ENCODE measurements at places on chromosomes 13 and 19.

DNA sequence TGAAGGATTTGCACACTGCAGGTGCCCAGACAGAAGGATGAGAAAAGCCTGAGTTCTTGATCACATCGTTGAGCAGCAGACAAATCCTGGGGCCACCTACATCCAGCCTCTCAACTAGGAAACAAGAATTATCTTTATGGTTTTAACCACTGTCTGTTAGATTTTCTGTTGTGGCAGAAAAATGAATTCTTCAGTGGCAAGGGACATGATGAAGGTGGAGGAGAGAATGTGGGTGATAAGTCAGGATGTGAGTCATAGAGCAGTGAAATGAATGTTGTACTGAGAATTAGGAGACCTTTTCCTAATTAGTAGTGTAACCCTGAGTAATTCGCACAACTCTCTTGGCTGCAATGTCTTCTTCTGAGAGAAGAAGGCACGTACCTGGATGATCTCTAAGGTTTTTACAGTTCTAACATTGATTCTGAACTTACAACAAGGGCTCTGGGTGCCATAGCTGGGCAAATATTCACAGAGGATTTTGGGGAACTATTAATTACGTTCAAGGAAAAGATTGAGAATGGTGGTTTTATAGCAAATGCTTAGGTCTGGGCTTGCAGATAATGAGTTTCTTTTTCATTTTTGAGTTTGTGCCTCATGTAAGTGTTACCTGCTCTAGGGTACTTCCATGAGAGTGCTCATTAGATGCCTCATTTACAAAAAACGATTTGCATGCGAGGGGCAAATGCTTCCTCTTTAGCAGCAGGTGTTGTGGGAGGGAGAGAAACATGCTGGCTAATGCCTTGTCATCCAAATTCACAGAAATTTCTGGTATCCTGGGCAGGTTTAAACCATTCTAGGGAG lies 111.0 kb upstream of the KL start:
- DNase-seq = peak; percentile 48

DNA sequence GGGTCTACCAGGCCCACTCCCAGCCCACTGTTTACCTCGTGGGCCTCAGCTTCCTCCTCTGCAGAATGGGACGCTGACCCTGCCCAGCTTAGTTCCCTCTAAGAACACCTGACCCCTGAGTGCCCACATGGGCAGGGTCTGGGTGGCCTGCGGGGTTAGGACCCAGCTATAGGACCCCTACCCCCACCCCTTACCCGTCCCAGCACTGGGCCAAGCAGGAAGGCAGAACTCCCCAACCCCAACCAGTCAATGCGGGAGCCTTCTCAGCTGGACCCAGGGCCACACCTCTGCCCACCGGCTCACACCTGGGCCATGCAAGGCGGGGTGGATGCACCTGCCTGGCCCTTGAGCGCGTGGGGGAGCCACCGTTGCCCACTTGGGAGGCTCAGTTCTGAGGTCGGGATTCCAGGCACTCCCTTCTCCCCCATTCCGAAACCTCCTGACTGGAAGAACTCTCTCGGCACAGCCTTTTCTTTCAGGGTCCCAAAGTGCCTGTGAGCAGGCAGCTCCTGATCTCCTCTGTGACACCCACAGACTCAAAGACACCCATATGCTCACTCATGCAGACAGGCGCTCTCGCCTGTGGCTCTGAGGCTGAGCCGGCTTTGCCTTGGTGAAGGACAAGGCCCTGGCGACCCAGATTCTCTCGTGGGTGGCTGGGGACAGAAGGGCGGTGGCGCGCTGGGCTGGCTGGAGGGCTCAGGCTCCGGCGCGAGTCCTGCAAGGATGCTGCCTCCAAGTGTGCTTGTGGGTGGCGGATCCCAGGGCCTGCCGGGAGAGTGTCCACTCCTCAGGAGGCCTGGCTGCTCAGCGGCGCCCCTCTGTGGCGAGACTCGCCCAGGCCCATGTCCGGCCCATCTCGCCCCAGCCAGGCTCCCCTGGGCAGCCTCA lies 27.9 kb upstream of the PARP4 start:
- no peak for DNase-seq

- no peak for DNase-seq
Measured at GRCh38 chr13:100209857-100210825, 121.2 kb downstream of the PCCA start.

- DNase-seq = no peak
Measured at GRCh38 chr19:16892436-16892835, 3.6 kb downstream of the F2RL3 start.

DNA sequence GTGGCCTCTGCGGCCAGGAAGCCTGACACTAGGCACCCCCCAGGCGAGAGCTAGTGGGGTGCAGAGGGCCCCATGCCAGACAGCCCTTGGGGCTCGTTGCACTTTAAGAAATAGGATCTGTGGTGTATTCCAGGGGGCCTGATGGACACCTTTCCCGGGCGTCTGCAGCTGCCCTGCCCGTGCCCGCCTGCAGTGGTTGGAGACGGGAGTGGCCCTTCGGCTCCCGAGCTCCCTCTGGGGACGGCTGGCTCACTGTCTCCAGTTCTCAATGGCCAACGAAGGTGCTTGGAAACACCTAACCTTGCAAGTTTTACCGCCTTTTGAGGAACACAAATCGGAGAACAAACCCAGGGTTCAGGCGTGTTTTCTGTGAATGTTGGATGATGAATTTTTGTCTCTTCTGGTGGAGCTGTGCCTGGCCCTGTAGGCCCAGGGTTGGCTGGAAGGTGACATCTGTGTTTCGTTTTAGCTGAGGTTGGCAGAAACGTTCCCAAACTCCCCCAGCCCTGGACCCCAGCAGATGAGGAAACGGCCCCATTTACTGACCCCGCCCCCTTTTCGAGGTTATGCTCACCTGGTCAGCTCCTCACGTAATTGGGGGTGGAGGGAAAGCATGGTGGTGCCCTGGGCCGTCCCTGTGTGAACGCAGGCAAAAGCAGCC lies 17.4 kb upstream of the NPAS1 start:
- DNase-seq = no peak

DNA sequence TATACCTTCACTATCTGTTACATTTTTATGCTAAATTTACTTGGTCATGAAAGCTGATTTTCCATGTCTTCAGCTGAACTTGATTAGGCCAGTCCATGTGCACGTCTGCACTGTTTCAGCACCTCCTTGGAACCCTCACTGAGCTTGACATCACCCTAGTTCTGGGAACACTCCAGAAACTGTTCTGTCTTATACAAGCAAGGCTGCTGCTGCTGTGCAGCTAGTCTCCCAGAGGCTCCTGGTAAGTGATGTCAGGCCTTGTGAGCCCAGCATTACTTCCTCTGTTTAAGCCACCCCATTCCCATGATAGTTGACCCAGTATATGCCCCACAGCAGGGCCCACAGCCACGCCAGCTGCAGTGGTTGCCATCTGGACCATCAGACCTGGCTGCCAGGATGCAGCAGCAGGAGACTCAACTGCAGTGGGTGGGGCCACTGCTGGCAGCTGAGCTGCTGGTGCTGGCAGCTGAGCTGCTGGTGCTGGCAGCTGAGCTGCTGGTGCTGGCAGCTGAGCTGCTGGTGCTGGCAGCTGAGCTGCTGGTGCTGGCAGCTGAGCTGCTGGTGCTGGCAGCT lies 90.5 kb upstream of the AKAP11 start:
- no peak for DNase-seq

GRCh38 chr13:59979589-59979988 lies 184.1 kb downstream of the DIAPH3 start:
- DNase-seq = no peak

- no peak for DNase-seq
Measured at GRCh38 chr19:43265664-43266025, 3.7 kb downstream of the PSG9 start.

- no peak for DNase-seq
Measured at GRCh38 chr13:111117961-111118360, 2.9 kb downstream of the ARHGEF7 start.

DNA sequence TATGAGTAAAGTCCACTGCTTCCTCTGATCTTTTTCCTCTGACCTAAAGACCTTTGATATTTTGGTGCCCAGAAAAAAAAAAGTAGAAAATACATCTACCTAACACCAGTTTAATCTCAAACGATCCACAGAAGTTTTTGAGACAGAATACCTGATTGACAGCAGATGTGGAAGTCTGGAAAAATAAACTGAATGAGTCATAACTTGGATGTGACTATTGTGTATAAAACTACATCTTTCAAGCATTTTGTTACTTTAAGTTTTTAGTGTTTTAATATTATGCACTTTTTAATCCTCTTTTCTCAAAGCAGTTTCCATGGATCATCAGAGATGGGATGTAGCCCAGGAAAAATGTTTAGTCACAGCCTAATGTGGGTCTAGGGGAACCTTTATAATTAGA lies 216.1 kb downstream of the SLITRK1 start:
- no peak for DNase-seq

DNA sequence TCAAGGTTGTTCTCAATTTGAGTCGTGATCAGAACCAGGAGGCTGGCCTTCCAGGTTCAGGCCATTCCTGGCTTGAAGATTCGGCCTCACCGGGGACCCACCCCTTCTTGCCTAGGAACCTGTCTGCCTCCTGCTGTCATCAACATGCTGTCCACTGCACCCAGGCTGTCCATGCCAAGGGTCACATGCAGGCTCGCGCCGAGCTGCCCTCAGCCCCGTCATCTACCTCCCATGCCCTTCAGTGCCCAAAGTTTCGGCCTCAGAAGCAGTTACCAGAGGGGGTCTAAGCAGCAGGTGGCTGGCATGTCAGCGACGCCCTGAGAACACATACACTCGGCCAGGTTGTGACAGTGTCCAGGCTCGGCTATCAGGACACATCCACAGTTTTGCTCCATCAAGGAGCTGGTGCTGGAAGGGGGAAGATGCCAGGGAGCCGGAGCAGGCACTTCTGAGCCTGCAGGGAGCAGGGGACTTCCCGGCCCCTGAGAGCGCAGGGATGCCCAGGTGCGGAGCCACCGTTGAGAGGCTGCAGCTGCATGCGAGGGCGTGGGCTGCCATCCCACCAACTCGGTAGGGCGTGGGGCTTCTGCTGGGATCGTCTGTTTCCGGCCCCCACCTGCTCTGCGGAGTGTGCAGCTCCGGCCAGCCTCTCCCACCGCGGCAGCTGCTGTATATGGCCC lies 590.9 kb upstream of the SLITRK5 start:
- no peak for DNase-seq

DNA sequence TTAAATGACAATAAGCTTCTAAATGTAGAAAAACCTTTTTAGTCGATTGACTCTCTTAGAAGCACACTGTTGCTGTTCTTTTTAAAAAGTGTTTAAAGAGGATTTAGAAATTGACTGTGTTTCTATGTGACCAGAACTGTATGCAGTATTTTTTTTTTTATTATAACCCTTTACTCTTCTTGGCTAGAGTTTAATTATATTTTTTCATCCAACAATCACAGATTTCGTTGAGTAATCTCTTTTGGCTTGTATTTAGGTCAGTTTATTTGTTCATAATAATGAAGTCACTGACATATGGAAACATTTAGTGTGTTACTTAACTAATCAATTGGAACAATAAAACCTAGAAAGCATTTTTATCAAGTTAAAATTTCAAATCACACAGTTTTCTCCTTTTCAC lies 19.9 kb downstream of the CSNK1A1L start:
- DNase-seq = no peak

DNA sequence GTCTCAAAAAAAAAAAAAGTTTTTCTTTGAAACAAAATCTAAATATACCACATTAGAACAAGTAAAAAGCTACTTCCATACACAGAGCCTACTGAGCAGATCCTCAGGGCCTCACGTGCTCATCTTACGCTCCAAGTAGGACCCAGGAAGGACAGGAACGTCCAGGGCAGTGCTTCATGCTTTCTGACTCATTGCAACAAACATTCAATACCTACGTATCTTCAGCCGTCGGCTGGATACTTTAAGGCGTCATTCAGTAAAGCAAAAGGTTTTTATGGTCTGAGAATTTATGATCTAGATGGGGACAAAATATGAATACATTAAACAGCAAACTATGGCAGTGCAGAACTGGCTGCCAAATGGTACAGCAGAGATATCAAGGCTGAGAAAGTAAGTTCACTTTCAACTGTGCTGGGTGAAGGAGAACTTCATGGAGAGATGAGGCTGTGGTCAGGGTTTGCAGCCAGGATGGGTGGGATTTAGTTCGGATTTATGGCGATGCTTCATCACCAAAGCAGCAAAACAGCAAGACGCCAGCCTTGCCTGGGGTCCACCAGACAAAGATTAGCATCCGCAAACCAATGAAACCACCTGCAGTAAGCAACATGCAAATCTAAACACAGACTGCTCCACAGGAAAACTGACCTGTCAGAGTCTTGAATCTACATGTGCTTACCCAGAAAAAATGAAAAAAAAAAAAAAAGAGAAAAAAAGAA lies 20.5 kb downstream of the CARS2 start:
- no peak for DNase-seq

- no peak for DNase-seq
Measured at GRCh38 chr19:55611983-55612645, 6.7 kb downstream of the ZNF865 start.

DNA sequence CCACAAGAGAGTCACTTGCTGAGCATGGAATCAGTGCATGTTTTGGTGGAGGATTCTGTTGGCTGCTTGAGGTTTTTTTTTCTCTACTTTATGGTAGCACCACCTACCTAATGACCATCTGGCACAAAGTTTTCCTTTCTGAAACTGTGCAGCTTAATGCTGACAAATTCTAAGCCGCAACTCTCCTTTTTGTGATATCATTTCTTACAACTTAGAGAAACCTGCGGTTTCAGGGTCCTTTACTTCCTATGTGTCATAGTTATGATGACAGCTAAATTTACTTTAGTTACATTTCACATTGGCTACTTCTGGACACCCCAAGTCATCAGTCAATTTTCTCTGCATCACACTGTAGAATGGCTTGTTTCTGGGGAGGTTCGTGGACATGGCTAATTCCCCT lies 115.4 kb upstream of the TMTC4 start:
- DNase-seq = no peak

- peak; percentile 3 for DNase-seq
Measured at GRCh38 chr19:53308339-53308811, 25.2 kb upstream of the ZNF845 start.

DNA sequence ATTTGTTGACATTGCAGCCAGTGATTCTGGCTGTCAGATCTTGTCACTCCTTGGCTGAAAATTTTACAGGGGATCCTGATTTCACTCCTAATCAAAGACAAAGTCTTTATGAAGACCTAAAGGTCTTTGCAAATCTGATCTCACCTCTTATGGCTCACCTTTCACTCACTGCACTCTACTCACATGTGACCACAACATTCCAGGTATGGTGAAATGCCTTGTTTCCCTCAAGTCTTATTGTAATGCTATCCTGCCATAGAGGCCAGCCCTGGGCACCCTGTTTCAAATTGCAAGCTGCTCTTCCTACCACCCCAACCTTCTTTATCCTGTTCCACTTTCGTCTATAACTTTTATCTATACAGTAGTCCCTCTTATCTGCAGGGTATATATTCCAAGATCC lies 200.1 kb downstream of the NDFIP2 start:
- DNase-seq = no peak

DNA sequence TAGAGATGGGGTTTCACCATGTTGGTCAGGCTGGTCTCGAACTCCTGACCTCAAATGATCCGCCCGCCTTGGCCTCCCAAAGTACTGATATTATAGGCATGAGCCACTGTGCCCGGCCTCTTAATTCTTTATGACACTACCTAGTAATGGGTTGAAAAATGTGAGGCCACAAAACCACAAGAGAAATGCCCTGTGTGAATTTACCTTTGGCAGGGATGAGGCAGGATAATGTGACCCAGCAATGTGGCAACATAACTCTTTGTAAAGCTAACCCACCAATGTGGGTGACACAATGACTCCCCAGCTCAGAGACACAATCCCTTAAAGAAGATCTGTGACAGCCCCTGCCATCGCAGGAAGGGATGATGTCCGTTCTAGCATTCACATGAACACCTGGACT lies 533.1 kb downstream of the KLF5 start:
- no peak for DNase-seq

GRCh38 chr13:35990196-35990595 lies 141.0 kb downstream of the DCLK1 start:
- no peak for DNase-seq

Data from putamen (tissue), 1 donor.